CD8-positive, alpha-beta memory T cell (primary cell): ENCODE measurements at places on chromosomes 11 and 22.
A peak's percentile ranks its signal among the peaks of the same experiment; 100 is the strongest.

DNA sequence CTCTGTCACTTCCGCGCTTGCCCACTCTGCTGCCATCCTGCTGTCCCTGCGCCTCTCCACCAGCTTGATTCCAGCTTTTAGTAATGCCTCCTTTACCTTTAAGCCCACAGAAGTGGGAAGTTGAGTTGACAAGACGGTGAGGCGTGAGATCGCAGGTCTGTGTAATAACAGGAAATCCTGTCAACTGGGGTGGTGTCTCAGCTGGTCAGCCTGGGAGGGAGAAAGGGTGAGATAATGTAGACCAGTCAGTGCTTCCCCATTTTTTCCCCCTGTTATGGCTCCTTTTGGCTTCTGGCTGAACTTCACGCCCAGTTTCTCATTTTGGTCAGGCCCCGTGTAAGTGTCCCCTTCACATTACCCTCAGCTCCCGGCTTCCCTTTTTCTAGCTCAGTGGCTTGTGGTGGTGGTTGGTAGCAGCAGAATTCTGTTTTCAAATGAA is 98.9 kb downstream of the TRAF6 start:
- no peak for DNase-seq

- peak; percentile 63 for DNase-seq
Measured at GRCh38 chr11:60915248-60915914, 1.4 kb downstream of the TMEM109 start.

DNA sequence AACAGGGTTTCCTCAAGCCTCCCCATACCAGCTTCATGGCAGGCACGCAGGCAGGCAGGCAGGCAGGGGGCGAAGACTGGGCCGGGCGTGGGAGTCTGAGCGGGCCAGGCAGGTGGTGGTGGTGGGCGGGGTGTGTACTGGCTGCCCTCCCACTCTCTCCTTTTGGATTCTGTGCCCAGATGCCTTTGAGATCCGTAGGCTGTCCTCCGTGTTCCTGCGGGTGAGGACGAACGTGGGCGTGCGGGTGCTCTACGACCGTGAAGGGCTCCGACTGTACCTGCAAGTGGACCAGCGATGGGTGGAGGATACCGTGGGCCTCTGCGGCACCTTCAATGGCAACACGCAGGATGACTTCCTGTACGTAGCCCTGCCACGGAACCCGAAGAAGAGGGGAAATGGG is 23.0 kb downstream of the OTOG start:
- DNase-seq = no peak

- no peak for DNase-seq
Measured at GRCh38 chr22:37340331-37341262, 58.3 kb downstream of the CYTH4 start.

- DNase-seq = no peak
Measured at GRCh38 chr22:26662160-26662559, 4.8 kb downstream of the MIAT start.

DNA sequence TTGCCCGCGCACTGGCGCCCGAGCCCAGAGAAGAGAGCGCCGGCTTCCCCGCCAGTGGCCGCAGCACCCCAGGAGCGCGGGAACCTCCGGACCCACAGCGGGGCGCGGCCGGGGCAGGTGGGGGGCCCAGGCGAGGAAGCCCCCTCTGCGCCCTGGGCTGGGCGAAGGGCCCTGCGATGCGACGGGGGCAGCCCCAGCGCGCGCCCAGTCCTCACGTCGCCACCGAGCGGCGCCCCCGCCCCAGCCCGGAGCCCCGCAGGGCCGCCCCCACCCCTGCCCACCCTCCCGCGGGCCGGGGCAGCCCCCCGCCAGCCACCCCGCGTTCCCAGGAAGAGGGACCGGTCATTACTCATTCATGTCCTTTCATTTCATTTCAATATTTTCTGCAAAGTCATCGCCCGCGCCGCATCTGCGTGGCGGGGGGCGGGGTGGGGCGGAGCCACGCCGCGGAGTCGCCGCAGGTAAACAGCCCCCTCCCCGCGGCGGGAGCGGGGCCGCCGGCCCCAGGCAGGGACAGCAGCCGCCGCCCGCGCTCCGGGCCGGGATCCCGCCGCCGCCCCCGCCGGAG is 673 bp upstream of the PANX2 start:
- DNase-seq = no peak

DNA sequence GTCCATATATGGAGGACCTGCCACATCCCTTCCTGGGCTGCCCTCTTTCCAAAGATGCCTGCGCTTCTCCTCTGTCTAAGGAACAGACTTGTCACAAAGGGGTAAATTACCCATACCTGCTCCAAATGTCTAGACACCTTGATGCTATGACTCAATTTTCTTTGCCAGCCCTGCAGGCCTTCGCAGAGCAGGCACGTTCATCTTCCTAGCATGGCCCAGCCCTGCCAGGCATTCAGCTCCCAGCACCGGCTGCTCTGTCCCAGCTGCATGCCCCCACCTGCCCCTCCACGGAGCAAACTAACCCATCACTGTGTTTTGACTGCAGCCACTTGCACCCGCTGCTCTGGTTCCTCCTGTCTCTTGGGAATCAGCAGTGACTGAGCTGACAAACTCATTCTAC is 526.1 kb downstream of the MIAT start:
- no peak for DNase-seq

DNA sequence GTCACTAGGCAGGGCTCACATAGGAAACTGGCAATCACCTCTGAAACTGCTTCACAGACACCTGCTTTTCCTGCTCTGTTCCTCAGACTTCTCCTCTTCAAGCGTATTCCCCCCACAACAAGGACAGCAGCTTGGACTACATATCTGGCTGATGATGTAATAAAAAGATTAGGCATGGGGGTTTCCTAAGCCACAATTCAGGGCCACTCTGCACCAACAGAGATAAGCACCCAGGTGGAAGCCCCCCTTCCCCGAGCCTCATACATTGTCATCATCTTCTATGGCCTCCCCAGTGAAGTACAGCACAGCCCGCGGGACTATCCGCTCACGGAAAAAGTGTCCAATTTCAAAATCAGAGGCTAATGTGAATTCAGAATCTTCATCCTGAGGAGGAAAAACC is 25.0 kb upstream of the PHLDA2 start:
- DNase-seq = no peak
